ENCODE measurements at places on chromosomes 11 and 22.

- no peak for DNase-seq
Measured at GRCh38 chr11:92227959-92228935, 3.6 kb downstream of the FAT3 start.

GRCh38 chr11:95972060-95972459 is 48.2 kb upstream of the MTMR2 start:
- DNase-seq, result no peak

GRCh38 chr11:25612806-25613205 is 719.1 kb upstream of the ANO3 start:
- DNase-seq, result no peak

GRCh38 chr11:86940122-86940777 is 14.9 kb downstream of the FZD4 start:
- DNase-seq, result no peak

GRCh38 chr11:79458709-79459108 is 17.9 kb upstream of the TENM4 start:
- no peak for DNase-seq

GRCh38 chr11:70193411-70194292 is 9.4 kb upstream of the FADD start:
- no peak for DNase-seq

- DNase-seq, result peak; percentile 98
Measured at GRCh38 chr11:47924184-47924691, 56.1 kb upstream of the PTPRJ start.

GRCh38 chr11:103892603-103893002 is 143.8 kb upstream of the DDI1 start:
- no peak for DNase-seq

GRCh38 chr11:35010654-35011053 is 94.2 kb downstream of the PDHX start:
- no peak for DNase-seq

DNA sequence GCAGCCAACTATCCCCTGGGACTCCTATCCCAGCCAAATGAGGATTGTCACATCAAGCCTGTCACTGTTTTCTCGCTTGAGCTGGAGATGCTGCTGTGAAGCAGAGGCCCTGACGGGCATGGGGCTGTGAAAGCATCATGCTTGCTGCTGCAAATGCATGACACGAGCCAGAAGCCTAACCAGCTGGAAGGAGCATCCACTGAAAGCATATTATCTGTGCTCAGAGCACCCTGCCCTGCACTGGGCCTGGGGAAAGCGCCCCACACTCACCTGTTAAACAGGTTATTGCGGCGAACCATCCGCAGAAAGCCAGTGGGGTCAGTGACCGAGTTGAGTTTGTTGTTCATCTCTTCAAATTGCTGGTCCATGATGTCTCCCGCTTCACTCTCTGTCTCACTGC is 110.9 kb upstream of the PITPNB start:
- no peak for DNase-seq

DNA sequence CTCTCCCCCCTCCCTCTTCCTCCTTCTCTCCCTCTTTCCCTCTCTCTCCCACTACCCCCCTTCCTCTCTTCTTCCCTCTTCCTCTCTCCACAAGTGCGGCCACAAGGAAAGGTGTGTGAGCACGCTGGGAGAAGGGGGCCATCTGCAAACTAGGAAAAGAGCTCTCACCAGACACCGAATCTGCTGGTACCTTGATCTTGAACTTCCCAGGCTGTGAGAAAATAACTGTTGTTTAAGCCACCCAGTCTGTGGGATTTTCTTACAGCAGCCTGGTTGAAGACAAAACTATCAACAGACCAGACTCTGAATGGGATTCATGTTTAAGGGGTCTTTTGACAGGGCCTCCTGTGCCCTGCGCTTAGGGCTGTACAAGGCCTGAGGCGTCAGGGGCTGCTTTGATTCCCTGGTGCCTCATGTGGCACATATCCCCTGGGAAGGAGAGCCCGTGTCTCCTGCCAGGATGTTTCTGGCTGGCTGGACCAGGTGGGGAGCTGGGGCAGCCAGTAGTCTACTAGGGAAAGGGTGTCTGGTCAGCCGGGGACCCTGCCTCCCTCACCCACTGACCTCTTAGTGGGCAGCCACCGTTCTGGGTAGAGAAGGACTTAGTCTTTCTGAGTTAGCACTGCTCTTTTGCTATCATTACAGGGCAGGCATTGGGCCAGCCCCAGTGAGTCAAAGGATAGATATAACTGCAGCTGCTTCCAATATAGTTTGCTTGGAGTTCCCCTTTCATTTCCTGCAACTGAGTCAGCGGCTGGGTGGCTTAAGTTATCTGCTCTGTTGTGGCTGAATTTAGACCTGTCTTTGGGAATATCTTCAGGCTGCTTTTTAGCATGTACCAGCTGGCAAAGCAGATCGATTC is 6.2 kb downstream of the PANX1 start:
- peak; percentile 56 for DNase-seq

DNA sequence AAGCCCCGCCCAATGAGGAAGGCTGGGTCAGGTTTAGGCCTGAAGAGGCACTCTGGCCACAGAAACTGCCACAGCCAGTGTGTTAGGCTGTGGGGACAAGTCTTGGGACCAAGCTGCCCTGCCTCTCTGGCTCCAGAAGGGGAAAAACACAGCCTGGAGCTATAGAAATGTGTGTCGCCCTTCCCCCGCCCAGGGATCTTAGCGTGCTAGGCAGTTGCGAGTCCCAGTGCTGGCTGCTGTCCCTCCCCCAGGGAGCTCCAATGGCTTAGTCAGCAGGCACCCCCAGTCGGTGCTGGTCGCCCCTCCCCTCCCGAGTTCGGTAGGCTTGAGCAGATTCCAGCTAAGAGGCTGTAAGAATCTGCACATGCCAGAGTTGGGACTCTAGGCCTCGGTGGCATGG is 99.5 kb upstream of the API5 start:
- DNase-seq, result no peak
